Stomach (tissue), 19 donors: ENCODE measurements at places on chromosomes 11 and 22. TPM values are rescaled to one million over a fixed set of nuclear protein-coding genes. Genes with fewer than 3 reads are reported as not detected.

Gene BTBD18
- not detected for total RNA-seq

Gene E2F8
- 9.9 TPM for total RNA-seq

Gene DNAJB7
- not detected for total RNA-seq

Gene CHCHD10
- total RNA-seq = 5.8 TPM

Gene IGLL1
- 0.55 TPM for total RNA-seq

Gene BTG4
- total RNA-seq = not detected

Gene FAM83F
- under 0.01 TPM for total RNA-seq

Gene PGR
- 1.0 TPM for total RNA-seq
